AG04450 (cell line): ENCODE measurements at places on chromosomes 4 and X. TPM values are rescaled to one million over a fixed set of nuclear protein-coding genes. Genes with fewer than 3 reads are reported as not detected.

DNA sequence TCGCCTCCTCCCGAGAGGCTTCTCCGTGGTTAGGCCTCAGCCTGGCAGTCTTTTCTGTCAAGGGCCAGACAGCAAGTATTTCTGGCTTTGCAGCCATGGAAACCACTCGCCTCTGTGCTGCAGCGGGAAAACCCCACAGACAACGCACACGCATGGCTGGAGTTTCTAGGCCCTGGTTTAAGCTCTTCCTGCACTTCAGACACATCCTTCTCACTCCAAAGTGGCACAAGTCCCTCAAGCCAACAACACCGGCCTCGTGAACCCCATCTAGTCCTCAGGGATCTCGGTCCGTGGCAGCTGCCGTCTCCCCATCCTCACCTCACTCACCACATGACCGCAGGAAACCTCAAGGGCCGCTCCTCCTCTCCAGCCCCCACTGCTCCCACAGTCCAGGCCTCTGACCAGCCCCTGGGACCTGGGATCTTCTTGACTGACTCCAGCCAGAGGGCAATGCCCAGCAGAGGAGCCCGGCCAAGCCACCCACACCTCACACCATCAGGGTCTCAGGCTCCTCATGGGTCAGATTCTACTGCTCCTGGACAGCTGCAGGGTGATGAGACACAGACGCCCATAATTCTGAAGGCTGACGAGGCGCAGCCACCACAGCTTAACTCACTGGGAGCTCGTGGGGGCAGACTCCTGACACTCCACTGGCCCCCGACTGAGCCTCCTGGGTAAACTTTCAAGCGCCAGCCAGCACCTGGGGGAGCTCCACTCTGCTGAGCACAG lies 21.7 kb downstream of the LETM1 start:
- no peak for DNase-seq

- DNase-seq, result no peak
These were observed 1.6 kb downstream of the BANK1 start for GRCh38 chr4:101792056-101792590.

DNA sequence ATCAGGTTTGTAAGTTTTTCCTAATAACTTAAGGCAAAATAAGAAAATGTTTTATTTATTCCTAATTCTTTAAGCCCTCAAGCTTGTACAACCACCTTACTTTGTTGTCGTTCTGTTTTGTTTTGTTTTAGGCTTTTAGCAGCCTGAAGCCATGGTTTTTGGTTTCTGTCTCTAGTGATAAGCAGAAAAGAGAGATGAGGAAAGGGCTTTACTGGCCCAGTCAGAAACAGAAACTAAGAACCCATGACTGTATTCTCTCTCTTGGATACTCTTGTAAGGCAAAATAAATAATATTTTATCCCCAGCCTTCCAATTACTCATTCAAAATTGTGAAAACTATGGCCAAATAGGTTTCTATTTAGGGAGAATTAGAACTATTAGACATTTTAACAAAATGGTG lies 29.4 kb downstream of the TBC1D19 start:
- DNase-seq, result no peak

- DNase-seq, result no peak
These were observed 51.4 kb upstream of the LSM6 start for GRCh38 chr4:146124023-146124680.

DNA sequence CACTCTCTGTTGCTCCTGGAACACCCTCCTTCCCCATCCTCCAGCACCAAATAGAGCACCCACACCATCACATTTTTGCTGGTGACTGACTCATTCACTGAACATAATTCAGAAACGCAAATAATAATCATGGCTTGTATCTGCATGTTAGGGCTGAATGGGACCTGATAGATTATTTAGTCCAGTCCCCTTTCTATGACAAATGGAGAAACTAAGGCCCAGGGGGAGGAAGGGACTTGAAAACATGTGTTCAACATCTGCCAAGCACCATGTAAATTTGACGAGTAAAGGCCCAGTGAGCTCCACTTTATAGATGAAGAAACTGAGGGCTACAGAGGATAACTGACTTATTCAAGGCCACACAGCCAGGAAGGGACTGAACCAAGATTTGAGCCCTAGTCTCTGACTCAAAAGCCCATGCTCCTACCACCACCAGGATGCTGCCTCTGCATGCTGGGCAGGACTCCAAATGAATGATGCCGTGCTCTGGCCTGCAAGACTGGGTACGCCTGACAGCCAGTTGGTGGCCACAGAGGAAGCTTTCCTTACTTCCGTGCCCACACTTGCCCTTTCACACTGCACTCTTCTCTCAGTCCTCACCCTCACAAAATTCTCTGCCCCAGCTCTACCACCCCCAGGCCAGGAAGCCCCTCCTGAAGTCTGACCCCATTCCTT lies 133.3 kb upstream of the PJA1 start:
- no peak for DNase-seq

Gene PPBP
- not detected in 2 replicates for polyA plus RNA-seq

DNA sequence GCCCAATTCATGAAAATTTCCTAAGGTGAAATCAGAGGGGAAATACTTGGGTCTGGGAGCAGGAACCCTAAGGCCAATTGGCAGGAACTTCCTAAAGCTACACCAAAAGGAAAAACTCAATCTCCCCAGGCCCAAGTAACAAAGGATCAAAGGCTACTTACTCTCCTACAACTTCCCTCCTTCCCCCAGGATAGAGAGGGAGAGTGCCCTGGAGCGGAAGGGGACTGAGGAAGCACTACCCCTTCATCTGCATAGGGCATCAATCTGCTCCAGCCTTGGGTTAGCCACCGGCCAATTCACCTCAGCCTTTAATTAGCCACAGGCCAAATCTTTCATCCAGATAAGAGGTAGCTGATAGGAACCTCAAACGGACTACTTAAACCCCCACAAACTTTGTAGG lies 55.0 kb downstream of the SLC34A2 start:
- no peak for DNase-seq

Gene SERTM2
- 0.02 and 0.06 TPM in 2 replicates for polyA plus RNA-seq

- no peak for DNase-seq
These were observed 16.0 kb upstream of the PAPSS1 start for GRCh38 chr4:107736037-107736436.

DNA sequence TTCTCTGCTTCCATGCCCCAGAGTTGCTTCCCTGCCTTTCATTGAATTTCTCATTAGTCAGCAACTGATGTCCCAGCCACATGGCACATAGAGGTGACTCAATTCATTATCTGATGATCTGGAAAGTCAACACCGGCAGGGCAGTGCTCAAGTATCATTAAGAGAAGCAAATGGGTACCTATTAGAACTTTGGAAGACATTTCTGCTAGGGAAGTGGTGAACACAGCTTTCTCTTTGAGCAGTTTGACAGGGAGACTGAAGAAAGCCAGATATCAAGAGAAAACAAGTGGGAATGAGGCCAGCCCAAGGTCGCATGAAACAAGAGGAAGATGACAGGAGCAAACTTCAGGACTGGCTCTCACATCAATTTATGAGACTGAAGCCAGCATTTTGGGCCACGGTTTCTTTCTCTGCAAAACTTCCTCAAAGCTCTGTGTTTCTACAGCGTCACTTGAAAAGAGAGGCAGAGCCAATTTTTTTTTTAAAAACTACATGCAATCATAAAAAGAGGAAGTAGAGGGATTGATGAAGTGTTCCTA lies 108.3 kb upstream of the RPS6KA3 start:
- no peak for DNase-seq

Gene WAS
- polyA plus RNA-seq, result 0.14 TPM in 1 of 2 replicates, not detected in the other

- DNase-seq, result no peak
These were observed 56.4 kb downstream of the SPCS3 start for GRCh38 chr4:176376032-176376614.

Gene CHRDL1
- polyA plus RNA-seq, result 0.14 and 0.19 TPM in 2 replicates

DNA sequence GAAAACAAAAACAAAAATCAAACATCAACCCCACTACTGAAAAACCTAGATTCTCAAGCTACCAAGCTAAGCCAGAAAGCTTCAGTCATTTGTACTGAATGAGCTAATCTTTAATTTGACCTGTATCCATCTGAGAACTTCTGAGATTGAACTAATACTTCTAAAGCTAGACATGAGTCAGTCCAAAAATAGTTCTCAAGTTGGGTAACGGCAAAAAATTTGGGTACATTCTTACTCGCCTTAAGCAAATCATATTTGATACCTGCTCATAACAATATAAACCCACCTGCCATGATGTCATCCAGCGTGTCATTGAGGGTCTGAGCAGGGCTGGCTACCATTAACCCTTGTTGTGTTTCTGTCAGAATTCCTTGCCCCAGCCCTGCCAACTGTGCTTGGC lies 69.7 kb upstream of the COX18 start:
- DNase-seq, result no peak

- DNase-seq, result no peak
These were observed 1039.3 kb downstream of the STPG2 start for GRCh38 chr4:97104006-97104405.

DNA sequence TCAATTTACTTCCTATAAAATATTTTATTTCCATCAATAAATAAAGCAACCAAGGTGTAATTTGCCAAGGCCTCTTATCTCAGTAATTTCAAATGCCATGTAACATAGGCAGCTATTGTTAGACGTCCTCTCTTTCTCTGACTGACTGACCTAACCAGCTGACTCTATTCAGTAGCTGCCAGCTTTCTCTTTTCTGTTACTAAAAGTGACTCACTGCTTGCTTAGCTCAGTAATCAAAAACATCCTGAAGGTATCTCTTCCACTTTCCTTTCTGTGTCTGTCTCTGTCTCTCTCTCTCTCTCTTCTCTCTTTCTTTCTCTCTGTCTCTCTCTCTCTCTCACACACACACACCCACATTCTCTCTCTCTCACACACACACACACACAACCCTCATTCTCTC lies 134.2 kb downstream of the SPOCK3 start:
- no peak for DNase-seq

DNA sequence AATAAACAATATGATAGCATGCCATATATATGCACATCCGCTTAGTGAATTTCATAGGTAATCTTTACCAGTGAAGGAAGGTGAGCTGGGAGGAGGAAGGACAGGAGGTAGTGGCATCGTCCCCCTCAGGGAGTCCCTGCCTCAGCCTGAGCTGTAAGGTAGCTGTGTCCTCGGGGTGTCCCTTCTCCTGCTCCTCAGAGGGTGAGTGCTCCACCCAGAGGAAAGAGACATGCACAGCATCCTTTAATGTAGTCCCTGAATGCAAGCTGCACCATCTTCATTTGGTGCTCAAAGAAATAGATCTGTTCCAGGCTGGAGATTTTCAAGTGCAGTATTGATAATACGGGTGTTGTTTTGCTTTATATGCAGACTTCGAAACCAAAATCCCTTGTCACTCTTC lies 330.4 kb upstream of the SFRP2 start:
- no peak for DNase-seq

DNA sequence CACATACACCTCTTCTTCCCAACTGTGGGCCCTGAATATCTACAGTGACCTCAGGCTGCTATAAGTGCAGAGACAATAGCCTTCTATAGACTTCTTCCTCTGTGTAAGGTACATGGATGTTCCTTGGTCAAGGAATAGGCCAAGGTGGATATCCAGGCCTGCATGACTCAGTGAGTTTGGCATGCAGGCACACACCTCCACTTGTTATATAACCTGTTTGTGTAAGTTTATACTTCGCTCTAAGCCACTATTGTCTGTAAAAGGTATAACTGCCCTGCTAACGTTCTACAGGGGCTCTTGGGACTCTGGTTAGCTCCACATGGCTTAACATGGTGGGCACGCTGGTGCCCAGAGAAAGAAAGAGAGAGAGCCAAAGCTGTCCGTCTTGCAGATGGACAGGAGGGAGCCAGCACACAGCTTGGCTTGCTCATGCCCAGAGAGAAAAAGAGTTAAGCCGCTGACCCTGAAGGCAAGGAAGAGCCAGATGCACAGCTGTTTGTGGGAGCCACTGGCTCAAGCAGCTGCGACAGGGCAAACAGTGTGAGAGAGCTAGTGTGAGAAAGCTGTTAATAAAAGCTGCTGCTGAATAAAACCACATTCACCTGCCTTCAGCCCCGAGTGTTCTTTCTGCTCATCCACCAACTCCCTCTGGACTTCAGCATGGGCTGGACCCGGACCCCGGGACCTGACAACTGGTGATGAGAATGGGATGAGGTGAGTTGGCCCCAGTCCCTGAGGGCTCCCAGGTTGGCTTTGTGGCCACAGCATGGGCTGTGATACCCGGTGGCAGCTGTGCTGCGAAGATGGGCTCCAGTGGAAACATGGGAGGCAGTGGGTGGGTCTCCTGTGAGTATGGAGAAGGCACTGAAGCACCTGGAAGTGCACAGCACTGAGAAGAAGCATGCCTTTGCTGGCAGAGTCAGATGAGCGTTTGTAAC lies 44.5 kb upstream of the ZBTB33 start:
- no peak for DNase-seq

Gene GIMD1
- not detected in 2 replicates for polyA plus RNA-seq

DNA sequence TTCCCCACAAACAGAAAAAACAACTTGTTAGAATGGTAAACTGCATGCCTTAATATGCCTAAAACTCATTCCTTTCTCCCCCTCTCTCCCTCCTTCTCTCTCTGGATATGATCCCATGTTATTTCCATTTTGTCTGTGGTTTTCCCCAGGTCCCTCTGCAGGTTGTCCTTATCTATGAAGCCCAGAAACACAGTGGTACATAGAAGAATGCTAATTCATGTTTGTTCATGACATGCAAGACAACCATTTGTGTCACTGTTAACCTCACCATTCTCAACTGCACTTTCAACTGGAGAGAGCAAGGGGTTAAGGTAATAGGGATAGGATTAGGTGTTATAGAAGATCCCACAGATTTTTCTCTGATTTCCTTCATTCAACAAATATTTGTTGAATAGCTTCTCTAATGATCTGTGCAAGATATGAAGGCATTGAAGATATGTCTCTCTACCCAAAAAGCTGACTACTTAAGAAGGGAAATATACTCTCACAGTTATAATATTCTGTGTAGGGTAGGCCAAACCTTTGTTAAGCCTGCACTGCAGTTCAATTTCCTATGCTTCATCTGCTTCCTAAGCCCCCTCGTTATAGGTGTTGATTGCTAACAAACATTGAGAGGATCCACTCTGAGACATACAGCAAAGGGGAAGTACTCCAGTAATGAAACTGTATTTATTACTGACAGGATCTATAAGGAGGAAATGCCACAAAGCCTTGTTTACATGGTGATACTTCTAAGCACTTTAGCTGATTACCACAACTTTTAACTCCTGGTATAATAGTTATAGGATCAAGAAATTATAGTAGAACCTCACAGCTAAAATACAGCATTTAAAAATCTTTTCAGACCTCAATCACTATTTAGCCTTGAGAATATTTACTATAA lies 96.1 kb downstream of the FRYL start:
- DNase-seq, result no peak

DNA sequence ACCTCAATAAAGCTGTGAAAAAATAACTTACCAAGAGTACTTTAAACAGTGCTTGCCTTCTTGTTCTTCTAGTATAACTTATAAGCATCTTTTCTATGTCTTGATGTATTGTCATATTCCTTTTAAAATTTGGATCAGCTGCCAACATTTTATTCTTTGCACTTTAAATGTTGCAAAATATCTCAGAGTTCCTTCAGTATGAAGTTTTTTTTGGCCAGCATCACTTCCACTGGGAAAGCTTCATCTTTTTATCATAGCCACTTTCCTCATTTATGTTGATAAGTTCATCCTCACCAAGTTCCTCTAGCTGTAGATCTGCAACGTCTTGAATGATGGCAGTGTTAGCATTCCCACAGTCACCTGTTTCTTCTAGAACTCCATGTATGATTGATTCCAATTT lies 24.2 kb downstream of the CXorf58 start:
- DNase-seq, result no peak

- DNase-seq, result no peak
These were observed 87.4 kb downstream of the ZNF732 start for GRCh38 chr4:217891-218290.

Gene CYSLTR1
- polyA plus RNA-seq, result not detected in 2 replicates
